ENCODE measurements at places on chromosomes 1 and 21.

- DNase-seq, result no peak
Observed at GRCh38 chr1:204313675-204314074, 46.1 kb downstream of the PLEKHA6 start.

GRCh38 chr21:43208561-43209332, 39.9 kb downstream of the CRYAA start:
- no peak for DNase-seq

DNA sequence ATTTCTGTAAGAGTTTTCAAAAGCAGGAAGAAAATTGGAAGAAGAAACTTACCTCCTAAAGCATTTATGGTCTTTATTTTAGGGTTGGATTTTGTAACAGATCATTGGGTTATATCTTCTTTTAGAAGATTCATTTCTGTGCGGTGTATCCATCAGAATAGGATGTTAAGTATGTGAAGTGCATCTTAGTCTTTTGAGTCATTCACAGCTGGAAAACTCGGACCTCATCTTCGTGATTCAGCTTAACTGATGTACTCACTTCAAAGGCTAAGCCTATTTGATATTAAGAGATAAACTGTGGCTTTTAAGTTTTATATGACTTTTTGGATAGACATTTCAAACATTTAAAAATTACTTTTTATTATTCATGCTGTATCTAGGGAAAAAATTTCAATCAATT, 56.3 kb downstream of the GIPC2 start:
- no peak for DNase-seq

- DNase-seq, result no peak
Observed at GRCh38 chr1:185894791-185895190, 160.6 kb downstream of the HMCN1 start.

DNA sequence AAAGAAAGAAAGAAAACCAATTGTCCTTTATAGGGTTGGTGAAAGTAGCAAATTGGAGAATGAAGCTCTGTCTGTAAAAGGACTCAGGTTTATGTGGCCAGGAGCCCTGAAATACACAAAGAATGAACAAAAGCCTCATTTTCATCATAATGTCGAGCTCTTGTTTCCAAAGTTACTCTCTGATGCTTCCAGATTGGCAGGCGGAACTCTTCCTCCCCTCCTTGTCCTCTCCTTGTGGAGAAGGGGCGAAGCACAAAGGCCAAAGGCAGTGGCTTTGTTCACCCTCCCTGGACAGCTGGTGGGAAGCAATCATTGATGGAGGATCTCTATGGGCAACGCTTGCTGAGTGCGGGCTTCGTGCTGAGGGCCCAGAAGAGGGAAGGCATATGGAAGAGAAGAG, 5.6 kb downstream of the CA6 start:
- DNase-seq, result no peak

DNA sequence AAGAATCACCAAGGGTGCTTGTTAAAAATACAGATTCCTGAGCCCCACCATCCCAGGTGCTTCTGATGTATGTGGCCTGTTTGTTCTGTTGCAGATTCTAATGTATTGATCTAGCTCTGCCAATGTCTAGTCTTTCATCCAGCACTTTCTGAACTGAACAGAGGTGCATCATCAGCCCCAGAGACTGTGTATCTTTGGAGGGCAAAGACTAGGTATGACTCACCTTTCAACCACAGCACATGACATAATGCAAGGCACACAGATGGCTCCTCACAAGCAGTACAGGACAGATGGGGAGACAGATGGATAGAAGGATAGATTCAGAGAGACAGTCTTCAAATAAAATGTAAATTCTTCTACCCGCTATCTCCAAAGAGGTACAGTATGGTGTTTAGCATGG, 32.3 kb downstream of the CD58 start:
- DNase-seq, result peak; percentile 87

DNA sequence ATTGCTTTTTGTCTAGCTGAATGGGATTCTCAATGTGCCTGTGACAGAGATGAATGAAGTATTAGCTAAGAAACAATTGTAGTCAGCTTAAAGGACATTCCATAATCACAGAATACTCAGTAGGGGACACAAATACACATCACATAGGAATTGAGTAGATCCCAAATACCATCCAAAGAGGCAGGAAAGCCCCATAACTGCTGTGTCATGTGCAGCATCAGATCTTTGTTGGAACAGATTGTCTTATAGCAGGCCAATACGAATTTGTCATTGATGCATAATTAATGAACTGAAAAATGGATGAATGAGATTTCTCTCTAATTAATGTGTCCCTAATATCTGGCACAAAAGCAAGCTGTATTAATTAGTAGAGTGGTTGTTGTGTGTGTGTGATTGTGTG, 82.3 kb upstream of the S1PR1 start:
- DNase-seq, result no peak

- no peak for DNase-seq
Observed at GRCh38 chr1:185328255-185328654, 11.2 kb upstream of the IVNS1ABP start.

- peak; percentile 23 for DNase-seq
Observed at GRCh38 chr1:11731691-11732283, 4.1 kb upstream of the AGTRAP start.

GRCh38 chr21:37700641-37701202, 215.5 kb downstream of the KCNJ6 start:
- DNase-seq, result peak; percentile 66

DNA sequence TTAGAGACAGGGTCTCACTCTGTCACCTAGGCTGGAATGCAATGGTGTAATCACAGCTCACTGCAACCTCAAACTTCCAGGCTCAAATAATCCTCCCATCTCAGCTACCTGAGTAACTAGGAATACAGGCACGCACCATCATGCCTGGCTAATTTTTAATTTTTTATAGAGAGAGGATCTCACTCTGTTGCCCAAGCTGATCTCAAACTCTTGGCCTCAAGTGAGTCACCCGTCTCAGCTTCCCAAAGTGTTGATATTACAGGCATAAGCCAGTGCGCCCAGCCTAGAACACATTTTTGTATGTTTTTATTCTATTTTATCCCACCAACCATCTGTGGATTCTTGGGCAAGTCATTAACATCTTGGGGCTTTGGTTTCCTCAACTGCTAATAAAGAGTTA, 100.5 kb downstream of the AK5 start:
- no peak for DNase-seq

- DNase-seq, result no peak
Observed at GRCh38 chr1:246540738-246541491, 25.1 kb downstream of the TFB2M start.

DNA sequence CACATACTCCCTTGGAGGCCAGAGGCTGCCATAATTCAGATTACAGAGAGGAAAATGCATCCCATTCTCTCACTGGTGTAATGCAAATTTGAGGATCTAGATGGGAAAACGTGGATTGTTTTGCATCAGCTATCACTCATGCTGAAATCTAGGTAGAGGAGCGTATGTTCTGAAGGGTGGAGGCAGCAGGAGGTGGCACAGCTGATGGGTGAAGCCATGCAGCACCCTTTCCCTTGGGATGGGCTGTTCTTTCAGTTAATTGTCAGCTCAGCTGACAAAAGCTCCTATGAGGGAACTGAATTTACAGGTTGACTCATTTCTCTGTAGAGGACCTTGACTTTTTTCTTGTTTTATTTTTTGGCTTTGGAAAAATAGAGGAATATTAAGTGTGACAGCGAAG, 41.8 kb downstream of the CAMTA1 start:
- DNase-seq, result no peak

- DNase-seq, result peak; percentile 32
Observed at GRCh38 chr1:16387201-16388188, 20.5 kb downstream of the SZRD1 start.

DNA sequence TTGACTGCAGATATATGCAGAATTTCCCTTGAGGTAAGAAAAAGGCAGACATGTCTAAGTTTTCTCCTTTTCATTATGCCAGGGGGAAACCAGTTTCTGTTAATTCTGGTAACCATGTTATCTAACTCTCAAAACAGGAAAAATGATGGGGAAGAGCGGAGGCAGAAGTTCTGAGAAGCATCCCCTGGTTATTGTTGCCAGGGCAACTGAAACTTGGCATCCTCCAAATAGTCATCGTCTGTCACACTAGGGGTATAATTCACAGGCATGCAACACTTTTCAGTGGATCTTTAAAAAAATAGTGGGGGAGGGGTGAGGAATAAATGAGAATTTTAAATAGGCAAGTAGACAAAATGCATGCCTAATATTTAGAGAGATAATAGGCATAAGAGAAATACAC, 715.3 kb upstream of the CXADR start:
- DNase-seq, result no peak

- no peak for DNase-seq
Observed at GRCh38 chr1:106080608-106081325, 975.7 kb upstream of the PRMT6 start.

- peak; percentile 74 for DNase-seq
Observed at GRCh38 chr1:235006132-235006721, 122.4 kb downstream of the TOMM20 start.

DNA sequence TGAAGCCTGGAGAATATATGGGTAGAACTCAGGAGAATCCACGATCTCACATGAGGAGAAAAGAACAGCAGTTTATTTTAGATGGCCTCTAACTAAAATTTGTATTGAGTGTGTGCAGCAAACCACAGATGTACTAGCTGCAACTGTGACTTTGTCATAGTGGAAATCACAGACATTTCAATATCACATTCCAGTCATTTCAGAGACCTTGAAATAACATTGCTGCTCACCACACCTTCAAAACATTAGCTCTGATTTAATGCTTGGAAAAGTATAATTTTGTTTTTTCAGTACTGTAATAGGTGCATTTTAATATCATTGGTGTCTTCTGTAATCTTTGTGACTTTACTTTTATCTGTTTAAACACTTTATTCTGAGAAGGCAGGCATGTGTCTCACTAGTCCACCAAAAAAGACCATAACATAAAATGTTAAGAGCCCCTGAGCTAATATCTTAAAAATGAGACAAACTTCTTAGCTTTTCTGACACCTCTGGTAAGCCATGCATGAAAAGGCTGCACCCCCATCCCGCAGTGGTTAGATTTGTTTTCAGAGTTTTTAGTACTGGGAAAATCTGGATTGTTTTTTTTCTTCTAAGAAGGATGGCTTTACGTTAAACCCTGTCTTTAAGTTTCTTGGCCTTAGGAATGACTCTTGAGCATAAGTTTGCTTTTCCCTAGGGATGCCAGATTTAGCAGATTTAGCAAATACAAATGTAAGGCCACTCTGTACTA, 30.1 kb downstream of the KCNJ15 start:
- DNase-seq, result no peak

DNA sequence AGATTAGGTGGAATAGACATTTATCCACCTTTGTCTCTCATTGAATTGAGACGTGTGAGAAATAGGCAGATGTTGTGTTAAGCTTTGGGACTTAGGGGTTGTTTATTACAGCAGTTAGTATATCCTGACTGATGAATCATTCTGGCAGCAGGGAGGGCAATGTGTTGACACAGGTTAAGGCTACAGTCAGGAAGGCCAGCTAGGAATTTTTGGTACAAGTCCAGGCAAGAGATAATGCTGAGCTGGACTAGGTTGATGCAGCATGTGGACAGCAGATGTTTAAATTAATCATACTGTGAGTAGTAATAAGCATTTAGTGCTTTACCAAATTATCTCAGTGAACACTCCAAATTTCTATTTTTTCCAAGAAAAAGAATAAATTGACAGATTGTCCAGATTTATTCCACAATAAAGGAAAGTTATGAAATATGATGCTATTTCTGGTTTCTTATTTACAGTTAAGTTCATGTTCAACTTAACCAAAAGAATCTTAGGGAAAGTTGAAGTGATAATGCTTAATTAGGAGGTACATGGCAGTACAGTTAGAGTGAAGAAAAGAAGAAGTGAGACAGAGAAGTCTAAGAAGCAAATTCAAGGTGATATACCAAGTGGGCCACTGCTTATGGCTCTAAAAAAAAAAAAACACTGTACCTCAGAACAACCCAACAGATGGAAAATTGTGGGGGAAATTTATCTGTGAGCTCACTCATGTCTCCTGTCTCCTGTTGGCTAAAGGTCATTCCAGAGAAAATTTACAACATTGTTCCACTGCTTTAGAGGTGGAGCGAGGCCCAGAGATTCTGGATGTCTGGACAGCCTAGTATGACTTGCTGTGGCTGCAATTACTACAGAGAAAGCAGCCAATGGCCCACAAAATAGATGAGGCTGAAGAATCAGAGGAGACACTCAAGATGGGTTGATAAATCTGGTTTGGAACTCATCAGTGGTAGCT, 102.7 kb upstream of the C21orf91 start:
- no peak for DNase-seq

- no peak for DNase-seq
Observed at GRCh38 chr21:35057428-35057827, 8.3 kb upstream of the RUNX1 start.

DNA sequence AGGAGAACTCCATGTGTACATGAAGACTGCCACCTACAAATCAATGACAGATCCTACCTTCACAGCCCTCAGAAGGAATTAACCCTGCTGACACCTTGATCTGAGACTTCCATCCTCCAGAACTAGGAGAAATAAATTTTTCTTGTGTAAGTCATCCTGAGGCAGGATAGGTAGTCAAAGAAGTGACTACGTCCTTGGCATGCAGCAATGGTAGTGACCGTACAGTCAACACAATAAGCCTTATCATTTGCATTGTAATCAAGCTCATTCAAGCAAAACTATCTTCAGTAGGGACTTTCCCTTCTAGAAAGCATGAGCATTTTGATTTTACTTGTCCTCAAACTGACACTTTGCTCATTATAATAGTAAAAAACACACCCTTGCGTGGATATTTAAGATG, 64.0 kb upstream of the KCNK1 start:
- no peak for DNase-seq

GRCh38 chr1:28096210-28097099, 8.0 kb upstream of the EYA3 start:
- no peak for DNase-seq

DNA sequence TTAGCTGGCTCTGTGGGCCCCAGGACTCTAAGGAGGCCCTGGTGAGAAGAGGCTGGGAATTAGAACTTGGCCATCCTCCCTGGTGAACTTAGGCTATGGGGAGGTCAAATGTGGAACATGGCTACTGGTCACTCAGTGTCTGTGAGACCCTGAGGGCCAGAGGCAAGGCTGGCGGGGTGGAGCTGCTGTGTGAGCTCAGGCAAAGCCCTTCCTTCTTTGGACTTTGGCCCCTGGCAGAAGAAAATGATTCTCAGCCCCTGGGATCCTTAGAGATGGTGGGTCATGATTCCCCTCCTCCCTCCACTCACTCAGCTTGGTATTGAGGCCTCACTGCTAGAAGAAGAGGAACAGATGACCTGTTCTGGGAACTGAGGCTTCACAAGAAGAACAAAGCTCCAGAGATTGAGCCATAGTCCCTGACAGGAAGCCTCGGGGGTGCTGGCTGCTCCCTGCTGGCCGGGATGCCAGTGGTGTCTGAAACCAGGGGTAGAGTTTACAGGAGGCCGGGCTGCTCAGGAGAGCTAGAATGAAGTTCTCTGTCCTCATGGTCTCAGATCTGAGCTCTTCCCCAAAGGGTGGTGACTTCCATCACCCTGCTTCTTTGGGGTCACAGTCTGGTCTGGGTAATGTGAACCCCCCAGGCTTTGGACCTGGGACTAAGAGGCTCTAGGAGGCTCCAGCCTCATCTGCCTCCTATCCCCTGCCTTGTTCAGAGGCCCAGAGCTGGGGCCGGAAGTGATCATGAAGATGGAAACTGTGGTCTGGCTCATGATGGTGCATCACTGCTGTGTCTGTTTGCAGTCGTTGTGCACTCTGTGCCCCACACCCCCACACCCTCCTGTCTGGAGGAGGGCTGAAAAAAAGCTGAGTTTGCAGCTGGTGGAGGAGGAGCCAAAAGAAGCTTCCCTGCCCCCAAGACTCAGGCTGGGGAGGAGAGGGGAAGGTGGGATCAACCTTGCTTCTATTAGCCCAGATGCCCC, 905 bp downstream of the BTBD19 start:
- peak; percentile 97 for DNase-seq

- DNase-seq, result no peak
Observed at GRCh38 chr1:205563927-205564441, 59.5 kb downstream of the CDK18 start.
